NCI-H1694 treated with DMSO at 0.1 percent for 48 hours (cell line): ENCODE measurements at places on chromosomes 2 and 18.
A peak's percentile ranks its signal among the peaks of the same experiment; 100 is the strongest.

DNA sequence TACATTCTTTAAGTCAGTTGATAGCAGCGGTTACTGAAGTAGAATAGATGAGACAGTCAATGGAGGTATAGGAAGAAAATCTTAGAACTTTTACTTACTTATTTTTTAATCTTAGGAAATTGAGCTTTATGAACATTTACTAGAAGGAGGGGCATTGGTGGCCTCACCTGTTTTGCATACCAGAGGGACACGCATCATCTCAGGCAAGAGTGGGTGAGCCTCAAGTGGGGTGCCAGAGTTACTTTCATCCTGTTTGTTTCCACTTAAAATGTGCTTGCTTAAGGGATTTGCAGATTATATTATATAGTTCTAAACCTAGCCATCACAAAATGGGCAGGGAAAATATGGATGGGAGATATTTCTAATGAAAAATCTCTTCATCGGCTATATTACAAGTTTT is 61.6 kb downstream of the WDR7 start:
- DNase-seq = no peak

GRCh38 chr2:203846490-203847105 is 21.0 kb upstream of the CTLA4 start:
- no peak for DNase-seq

- DNase-seq = no peak
Measured at GRCh38 chr2:96090196-96090926, 26.0 kb downstream of the ADRA2B start.

GRCh38 chr2:58055033-58055786 is 8.6 kb downstream of the VRK2 start:
- DNase-seq = peak; percentile 93

DNA sequence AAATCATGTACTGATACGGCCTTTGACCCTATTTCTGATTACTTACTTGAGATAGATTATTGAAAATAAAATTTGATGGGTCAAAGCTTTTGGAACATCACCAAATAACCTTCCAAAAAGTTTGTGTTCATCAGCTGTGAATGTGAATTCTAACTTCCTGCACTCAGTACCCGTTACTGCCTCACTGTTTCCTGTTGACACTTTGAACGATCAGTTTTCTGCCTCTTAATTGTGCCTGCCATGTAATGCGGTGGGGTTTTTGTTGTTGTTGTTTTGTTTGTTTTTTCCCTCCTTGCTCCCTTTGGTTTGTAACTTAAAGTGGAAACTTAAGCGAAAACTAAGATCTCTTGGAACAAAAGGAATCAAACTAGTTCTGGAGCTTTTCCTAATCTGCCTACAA is 18.9 kb downstream of the ATG16L1 start:
- DNase-seq = no peak

DNA sequence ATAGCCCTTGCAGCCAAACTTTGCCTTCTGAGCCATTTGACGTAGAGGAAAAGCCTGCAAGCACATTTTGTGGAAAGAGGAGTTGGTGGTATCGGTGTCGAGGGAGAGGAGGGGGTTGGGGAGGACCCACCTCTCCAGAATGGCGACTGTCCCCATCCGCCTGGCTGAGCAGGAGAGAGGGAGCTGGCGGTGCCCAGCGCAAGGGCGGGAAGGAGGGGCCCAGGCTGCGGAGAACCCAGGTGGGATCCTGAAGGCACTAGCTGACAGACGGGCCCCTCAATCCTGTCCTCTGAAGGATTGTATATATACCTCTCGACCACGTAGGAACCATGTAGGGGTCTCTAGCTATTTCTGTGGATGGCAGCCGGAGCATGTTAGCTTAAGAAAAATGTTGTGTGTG is 200.3 kb downstream of the LOXHD1 start:
- DNase-seq = no peak
